ENCODE measurements at places on chromosomes 4 and X.

DNA sequence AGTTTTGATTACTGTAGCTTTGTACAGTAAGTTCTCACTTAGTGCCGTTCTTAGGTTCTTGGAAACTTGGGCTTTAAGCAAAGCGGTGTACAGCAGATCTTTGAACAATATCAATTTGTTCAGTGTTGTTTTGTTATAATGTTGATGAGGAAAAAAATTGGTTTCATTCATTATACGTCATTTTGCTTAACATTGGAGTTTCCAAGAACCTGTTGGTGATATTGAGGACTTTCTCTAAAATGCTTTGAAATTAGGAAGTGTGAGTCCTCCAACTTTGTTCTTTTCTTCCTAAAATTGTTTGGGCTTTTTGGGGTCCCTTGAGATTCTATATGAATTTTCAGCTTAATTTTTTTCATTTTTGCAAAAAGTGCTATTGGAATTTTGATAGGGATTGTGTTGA is 49.1 kb downstream of the STAG2 start:
- DNase-seq, result no peak

DNA sequence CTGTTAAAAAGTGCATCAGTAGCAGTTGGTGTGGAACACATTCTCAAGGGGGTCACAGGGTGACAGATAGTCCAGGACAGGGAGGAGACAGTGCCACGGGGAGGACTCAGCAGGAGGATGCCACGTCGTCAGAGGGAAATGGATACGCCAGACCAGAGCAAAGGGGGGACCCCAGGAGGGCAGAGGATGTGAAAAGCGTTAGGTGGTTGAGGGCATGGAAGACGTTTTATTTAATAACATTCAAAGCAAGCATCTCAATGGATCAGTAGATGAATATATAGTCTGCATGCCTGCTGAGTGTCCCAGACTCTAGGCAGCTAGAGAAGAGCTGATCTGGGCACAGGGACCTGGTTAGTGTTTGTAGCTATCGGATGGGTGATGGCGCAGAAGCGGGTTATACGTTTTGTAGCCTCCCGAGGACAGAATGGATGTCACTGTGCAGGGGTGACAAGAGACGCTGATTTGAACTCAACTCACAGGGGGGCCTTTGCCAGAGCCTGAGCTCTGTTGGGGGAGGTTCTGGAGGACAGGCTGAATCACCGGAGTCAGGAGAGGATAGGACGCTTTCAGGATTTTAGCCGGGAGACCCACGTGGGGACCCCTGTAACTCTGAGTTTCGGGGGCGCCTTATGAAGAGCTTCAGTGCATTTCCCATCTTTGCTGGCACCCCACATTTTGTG is 81.3 kb downstream of the STOX2 start:
- DNase-seq, result no peak

- no peak for DNase-seq
These were observed 76.2 kb downstream of the UNC5C start for GRCh38 chr4:95472534-95472933.

- DNase-seq, result no peak
These were observed 1217.0 kb upstream of the PRKX start for GRCh38 chrX:4930426-4930825.

DNA sequence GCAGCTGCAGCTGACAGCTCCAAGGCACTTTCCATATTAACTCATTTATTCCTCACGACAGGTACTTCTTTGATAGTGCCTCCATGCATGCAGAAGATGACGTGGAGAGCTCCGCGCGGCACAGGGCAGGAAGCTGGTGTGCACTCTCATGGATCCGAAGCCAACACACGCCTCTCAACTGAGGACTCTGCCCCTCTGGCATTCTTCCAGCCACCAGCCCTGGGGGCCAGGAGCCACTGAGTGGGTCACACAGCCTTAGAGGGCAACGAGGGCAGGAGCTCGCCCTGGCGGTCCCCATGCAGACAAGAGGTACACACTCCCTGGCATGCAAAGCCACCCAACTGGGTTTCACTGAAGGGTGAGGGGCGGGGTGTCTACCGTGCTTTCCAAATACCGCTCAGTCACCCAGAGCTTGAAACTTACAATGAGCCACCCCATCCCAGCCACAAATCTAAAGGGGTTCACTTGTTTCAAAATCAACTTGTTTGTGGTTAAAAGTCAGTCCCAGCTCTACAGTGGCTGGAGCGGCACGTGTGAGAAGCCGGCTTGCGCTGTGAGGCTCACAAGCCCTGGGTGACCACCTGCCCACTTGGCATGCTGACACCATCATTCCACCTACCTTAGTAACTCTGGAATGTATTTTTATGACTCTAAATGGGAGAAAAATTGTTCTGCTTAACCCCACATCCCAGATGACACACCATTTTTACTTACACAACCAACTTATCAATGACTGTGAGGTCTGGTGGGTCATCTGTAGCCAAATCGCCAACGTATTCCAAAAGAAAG is 16.2 kb downstream of the NOP14 start:
- no peak for DNase-seq

DNA sequence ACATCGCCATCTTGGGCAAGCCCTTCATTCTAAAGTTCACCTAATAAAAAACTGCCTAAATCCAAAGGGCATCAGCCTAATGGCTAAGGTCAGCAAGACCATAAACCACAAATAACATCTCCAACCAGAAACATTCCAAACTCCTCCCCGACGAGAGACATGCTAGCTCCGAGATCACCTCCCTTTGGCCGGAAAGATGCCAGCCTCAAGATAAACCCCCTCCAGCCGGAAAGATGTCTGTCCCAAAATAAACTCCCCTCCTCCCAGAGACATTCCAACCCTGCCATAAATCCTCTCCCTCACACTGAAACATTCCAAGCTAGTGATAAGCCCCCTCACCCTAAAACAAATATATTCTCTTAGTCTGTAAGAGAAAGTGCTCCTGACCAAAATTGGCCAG is 13.3 kb upstream of the DYNLT3 start:
- no peak for DNase-seq

DNA sequence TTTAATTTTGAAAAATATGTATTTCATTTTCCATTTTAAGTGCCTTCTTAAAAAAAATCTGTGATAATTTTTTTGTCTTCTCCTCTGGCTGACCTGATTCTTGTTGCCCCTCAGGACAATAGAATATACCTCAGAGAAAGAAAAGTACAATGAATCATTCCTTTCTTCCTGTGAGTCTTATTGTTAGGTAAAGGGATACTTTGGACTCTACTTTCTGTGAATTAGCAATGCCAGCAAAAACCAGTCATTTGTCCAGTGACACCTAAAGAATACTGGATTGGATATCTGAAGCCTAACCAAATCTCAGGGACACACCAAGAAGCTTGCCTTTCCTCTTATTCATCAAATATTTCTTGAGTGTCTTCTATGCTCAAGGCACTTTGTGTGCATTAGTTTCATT is 102.1 kb downstream of the AREG start:
- DNase-seq, result no peak

GRCh38 chr4:6963139-6963611 is 53.5 kb downstream of the TBC1D14 start:
- no peak for DNase-seq

- DNase-seq, result no peak
These were observed 30.9 kb upstream of the GLRA3 start for GRCh38 chr4:174859904-174860303.

DNA sequence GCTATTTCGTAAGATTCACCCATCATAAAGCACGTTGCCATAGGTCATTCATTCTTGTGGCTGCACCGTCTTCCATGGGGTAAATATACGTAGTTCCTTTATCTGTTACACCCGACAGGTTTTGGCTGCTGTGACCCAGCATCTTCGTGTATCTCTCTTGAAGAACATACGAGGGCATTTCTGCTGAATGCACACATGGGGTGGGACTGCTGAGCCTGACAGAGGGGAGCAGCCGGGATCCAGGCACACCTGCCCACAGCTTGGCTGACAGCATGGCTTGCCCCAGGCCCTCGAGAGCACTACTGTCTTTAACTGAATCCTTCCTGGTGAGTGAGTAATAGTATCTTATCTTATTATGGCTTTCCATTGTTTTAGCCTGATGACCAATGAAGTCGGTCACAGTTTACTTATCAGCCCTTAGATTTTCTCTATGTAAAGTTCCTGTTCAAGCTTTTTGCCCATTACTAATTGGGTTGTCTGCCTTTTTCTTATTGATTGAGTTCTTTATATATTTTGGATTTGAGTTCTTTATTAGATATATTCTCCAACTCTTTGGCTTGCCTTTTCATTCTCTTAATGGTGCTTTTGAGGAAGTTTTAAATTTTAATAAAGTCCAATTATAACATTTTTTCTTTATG is 45.0 kb upstream of the MXD4 start:
- DNase-seq, result no peak

DNA sequence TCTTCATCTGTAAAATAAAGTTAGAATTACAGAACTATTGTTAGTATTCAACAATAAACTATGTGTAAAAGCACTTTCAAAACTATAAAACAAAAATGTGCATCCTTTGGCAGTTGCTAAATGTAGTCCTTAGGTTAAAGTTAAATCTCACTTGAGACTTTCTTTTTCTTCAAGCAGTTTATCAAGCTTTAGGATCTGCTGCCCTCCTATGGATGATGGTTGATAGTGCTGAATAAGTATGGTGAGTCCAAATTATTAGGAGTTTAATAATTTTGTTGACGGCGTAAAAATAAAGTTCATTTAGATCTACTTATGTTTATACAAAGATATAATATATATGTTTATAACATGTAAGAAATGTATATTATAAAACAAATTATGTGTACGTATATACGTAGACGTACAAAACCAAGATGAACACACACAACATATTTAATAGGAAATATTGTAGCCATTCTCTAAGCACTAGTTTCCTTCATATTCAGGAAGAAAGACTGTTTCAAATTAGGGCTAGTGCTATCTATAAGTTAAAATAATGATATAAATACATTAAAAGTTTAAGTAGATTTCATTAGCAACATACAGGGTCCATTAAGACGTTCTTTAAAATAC is 22.3 kb downstream of the UGT2A2 start:
- no peak for DNase-seq

DNA sequence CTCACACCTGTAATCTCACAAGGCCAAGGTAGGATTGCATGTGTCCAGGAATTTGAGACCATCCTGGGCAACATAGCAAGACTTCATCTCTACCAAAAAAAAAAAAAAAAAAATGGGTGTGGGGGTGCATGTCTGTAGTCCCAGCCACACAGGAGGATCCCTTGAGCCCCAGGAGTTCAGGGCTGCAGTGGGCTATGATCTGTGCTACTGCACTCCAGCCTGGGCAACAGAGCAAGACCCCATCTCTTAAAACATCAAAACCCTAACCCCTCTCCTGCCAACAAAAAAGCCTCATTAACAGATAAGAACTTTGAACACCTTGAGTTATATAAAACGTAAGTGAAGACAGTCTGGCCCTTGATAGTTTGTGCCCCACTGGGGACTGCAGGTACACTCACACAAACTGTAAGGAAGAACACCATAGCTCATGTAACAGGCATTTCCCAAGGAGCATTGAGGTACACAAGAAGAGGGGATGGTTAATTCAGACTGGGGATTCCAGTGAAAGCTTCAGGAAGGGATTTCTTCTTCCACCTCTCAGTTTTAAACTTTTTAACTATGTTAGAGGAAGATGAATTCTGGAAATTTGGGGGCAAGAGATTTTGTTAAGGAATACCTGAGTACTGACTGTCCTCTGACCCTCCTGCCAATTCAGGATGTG is 34.7 kb downstream of the RBPJ start:
- no peak for DNase-seq

DNA sequence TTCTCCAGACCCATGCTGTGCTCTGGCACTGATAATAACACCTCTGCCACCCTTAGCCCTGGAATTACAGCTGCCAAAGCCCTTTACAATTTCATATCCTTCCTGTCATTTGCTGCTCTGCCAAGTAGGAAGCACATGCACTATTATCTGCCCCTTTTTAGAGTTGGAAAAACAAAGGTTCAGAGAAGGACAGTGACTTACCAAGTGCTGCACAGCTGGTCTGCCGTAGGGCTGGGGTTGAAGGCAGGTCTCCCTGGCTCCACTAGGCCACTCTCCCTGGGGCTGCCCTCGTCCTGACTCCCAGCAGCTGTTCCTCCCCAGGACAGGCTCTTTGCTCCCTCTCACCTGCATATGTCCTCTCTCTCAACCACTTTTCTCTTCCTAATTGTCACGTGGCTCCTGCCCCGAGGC is 73.4 kb downstream of the ANAPC4 start:
- DNase-seq, result no peak

DNA sequence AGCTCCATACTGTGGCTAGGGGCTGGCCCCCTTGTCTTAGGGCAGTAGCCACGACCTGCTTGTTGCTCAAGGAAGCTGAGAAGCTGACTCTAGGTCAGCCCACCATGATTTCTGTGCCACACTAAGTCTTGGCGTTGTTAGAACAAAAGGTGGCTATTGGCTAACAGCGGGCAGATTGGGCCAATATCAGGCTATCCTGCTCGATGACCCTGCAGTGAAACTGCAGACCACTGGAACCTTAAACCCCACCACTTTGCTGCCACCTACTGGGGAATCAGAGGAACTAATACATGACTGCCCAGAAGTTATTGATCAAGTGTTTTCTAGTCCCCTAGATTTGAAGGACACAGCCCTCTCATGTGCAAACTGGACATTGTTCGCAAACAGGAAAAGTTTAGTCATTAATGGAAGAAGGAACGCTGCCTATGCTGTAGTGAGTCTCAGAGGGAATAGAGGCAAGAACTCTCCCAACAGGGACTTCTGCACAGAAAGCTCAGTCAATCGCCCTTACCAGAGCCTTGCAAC is 17.0 kb upstream of the PAPSS1 start:
- DNase-seq, result no peak

- DNase-seq, result no peak
These were observed 5.2 kb upstream of the NUP54 start for GRCh38 chr4:76153356-76153755.

DNA sequence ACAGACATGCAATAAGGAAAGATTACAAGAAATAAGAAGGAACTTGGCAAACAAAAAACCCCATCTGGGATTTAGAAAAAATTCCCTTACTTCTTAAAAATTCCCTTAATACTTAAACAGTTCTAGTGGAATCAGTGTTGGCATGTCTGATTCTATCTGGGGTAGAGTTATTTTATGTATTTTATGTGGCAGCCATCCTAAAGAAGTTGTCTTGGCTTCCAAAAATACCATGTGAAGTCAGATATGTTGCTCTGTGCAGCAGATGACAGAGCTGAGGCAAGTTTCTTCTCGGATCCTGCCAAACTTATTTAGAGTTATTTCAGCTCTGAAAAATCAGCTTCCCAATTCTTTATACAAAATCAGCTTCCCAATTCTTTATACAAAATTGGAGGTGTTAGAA is 14.7 kb downstream of the YY2 start:
- DNase-seq, result no peak

- no peak for DNase-seq
These were observed 31.7 kb downstream of the MAN2B2 start for GRCh38 chr4:6606465-6607235.

All from activated CD4-positive, alpha-beta T cell treated with anti-CD3 and anti-CD28 coated beads for 24 hours (primary cell).